Activated T-helper 1 cell treated with anti-CD3 and anti-CD28 coated beads, Interleukin-12 subunit alpha, Interleukin-12 subunit beta, Interleukin-2, Interleukin-4 antibody, amounts not matched to agents 30 ng/mL and 10 ng/mL and 1 ng/mL, durations not matched to agents 14 hours and 24 hours and 36 hours (primary cell): ENCODE measurements at places on chromosomes 5 and 9.

DNA sequence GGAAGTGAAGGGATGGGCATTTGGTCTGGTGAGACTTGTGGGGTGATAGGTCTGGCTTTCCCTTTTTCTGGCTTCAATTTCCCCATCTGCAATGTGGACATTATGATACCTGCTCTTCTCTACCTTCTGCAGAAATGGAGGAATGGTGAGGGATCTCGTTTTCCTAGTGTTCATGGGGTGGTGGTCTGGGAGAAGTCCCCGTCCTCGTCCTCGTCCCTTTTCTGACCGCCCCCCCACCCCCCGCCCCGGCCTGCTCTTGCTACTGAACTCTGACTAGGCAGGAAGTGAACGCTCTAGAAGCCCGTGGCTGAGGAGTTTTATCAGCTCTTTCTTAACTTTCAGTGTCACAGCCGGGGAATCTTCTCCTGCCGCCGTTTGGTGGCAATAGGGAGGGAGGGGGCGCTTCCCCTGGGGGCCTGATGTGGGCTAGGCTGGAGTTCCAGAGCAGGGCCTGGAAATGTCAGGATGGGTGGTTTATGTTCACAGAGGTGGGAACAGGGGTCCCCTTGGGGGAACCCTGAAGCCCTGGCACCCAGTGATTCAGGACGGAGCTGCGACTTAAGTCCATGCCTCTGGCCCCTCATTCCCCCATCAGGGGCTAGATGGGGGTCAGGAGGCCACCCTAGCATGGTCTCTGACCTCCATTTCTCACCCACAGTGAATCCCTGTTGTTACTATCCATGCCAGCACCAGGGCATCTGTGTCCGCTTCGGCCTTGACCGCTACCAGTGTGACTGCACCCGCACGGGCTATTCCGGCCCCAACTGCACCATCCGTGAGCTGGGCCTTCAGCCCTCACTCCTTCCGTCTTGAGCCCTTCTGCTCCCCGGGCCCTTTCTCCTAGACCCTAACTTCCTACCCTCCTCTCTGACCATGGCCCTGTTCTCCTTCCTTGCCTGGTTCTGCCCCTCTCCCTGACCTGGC is 6.7 kb downstream of the PTGS1 start:
- DNase-seq, result no peak

GRCh38 chr5:42583322-42583721 is 160.1 kb downstream of the GHR start:
- DNase-seq, result peak; percentile 4

DNA sequence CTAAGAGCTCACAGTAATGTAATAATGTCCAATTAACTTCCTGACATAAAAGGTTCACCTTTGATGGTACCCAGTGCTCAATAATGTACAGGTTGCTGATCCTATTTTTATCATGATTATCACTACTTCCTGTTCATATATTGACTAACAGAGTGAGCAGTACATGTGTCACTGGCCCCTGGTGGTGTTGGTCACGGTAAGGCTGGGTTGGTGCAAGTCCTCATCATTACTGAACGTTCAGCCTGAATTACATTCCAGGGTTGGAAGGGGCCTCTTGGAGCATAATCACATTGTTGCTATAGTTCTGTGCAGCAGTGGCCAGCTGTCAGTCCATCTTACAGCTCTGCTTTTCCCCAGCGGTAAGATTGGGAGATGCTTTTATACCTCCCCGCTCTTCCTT is 24.2 kb upstream of the CKMT2 start:
- DNase-seq, result no peak

DNA sequence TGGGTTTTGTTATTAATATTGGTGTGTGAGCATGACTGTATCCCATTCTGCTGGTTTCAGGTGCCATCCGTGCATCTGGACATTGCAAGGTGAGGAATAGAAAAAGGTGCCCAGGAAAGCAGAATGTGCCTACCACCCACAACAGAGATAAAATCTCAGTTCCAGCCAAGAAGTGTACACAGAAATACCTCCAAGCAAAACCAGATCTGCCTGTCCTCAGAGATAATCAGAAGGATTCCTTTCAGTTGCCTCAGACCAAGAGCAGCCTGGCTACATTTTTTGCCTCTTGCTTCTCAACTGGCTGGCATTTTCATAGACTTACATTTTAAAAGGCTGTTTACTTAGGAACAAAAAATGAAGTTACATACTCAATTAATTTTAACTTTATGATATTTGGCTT is 12.1 kb upstream of the ABLIM3 start:
- no peak for DNase-seq

DNA sequence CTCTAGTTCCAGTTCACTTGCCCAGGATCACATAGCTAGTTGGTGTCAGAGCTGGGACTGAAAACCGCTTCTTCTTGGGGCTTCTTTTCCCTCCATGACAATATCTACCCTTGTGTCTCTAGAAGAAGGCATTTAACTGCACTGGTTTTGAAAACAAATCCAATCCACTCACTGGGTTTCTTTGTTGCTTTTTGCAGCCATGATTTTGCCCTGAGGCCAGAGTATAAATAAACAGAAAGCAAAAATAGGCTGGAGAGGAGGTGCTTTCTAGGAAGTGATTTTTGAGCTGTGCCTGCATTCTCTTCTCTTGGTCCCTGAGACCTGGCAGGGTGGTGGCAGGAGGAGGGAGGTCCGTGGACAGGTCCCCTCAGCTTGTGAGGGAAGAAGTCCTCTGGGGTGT is 6.9 kb upstream of the TRIO start:
- no peak for DNase-seq

DNA sequence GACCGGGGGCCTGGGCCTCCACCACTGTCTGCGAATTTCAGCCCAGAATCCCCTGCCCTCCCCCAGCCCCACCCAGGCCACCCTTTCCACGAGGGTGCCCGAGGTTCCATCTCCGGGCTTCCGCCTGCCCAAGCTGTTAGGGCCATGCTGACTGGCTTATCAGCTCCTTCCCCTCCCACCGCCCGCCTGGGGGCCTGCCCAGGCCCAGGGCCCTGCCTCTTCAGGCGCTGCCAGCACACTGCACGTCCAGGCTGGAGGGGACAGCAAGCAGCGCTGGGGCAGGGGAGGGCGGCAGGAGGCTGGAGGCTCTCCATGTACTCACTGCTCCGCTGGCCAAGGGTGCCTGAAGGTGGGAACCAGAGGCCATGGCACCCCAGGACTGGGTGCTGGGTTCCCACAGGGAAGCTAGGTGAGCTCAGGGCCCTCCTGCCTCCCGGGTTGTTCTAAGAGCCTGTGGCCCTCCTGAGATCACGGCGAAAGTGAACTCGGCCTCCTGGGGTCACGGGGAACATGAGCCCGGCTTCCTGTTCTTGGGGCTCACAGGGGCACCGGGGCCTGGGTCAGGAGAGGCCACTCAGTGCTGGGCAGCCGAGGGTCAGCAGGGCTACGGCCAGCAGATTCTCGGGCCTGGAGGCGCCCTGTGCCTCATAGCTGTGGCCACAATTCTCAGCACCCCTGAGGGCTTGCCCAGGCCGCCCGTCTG is 57.7 kb upstream of the EGFL7 start:
- no peak for DNase-seq

DNA sequence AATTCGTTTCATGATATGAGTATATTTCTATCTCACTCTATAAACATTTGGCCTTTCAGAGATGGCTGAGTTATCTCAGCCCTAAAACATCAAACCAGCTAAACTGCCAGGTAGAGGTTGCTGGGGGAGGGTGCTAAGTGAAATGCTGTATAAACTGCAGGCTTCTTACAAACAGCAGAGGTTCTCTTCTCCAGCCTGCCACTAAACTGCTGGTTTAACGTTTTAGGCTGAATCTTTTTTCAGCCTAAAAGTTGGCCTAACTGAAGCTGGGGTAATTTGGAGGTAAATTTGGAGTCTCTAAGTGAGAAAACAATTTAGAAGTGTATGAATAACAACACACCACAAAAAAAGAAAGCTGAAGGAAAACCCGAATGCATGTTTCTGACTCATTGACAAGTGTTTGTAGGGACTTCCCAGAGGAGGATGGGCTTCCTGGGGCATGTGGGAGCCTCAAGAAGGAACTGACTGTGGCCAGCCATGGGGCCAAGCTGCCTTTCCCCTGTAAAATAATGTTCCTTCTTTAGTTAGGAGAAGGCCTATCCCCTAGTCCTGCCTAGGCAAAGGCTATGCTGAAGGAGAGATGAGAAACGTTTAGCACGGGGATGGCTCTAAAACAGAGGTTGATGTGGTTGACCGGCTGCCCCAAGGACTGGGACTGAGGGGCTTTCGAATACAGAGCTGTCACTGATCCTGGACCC is 44.3 kb downstream of the SLC28A3 start:
- peak; percentile 61 for DNase-seq

- no peak for DNase-seq
Measured at GRCh38 chr5:15526413-15526812, 26.4 kb downstream of the FBXL7 start.

GRCh38 chr5:171363846-171364245 is 23.8 kb upstream of the NPM1 start:
- DNase-seq, result no peak

GRCh38 chr5:170405817-170406216 is 16.6 kb upstream of the KCNMB1 start:
- DNase-seq, result no peak

DNA sequence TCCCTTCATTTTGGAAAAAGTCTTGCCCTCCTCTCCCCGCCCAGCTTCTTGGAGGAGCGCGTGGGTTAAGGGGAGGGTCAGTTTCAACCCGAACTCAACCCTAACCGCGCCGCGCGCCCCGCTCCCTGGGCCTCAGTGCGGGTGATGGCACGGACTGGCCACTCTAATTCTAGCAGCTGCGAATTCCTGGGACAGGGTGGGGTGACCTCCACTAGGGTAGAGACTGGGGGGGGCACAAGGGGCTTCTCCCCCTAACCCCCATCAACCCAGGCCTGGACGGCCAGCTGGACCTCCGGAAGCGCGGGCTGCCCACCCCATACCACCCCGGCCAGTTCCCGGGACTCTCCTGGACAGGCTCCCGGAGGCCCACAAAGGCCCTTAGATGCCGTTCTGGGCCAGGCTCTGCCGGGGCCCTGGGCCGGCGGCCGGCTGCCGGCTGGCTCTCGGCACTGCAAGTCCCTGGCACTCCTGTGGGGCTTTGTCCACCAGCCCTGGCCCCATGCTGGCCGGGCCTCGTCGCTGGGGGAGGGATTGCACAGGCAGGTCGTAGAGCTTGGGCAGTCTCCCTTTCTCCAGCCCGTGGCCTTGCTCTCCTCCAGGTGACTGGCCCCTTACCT is 7.2 kb upstream of the PSD2 start:
- DNase-seq, result no peak

GRCh38 chr5:8685704-8686103 is 816.8 kb downstream of the MTRR start:
- no peak for DNase-seq

DNA sequence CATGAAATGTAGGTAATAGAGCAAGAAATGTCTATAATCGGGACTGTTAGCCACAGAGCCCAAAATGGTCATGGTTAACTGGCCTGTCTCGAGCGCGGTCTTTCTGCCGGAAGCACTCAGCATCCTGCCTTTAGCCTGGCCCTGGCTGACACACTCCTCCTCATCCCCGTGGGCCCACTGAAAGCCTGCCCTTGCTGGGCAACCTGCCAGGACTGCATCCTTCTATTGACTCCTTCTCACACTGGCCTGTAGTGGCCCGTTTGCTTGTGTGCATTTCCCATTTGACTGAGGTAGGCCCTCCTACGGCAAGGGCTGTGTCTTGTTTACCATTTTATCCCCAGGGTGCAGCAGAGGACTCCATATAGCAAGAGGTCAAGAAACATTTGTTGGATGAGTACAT is 215.7 kb downstream of the ATPSCKMT start:
- DNase-seq, result no peak

GRCh38 chr9:127142931-127143464 is 20.6 kb upstream of the ANGPTL2 start:
- no peak for DNase-seq

DNA sequence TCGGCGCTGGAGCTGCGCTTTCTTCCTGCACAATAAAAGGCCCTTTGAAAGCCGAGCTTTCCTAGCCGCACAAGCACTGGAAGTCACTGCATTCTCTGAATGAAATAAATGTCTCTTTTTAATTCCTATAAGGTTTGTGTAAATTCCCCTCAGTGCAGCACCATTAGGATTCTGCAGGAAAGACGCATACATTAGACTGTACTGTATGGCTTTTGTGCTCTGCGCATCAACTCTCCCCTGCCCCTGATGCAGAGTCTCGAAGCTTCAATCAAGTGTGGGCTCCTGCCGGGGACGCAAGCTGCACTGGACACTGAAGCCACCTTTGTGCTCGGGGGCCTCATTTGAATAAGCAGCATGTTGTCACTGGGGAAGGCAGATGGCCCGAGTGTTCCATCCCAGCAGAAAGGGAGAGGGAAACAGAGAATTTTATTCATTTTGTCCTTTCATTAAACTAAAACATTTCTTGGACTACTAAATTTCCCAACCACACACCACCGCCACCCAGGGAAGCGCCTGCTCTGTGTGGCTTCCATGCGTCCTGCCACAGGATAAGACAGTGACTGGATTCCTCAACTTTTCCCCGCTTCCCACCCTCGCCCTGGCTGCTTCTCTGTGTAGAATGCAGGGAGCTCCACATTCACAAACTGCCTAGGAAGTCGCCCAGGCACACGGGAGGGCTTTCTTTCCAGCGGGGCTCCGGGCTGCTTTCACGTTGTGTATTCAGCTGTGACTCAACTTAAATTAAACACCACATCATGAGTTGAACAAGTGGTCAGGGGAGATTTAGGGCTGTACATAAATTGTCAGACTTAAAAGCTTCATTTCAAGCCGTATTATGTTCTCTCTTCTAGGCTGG is 635.4 kb downstream of the IRX1 start:
- DNase-seq, result no peak

DNA sequence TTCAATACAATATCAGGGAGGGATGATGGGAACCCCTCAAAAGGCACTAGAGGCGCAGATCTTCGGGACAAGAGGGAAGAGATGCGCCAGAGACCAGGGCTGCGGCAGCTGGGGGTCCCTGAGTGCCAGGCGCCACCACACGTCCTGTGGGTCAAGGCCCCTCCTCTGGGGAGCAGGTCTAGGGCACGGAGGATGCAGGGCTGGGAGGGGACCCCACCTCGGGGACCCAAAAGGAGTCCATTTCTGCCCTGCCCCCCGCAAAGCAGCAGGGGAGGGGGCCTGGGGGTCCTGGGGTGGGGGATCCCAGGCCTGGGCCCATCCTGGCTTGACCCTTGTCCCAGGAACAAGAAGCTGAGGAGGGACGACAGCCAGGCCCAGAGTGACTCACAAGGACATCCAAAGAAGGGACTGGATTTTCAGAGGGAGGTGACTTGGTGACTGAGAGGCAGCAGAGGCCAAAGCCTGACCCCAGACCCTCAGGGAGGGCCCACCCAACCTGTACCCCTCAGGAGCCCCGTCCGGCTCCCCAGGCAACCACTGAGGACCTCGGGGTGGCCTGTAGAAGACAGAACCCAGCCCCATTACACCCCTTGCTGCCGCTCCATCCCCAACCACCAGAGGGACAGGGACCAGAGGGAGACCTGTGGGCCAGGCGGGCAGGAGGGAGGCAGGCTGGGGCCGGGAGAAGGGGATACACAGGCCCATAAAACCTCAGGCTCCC is 54.2 kb downstream of the LRSAM1 start:
- peak; percentile 7 for DNase-seq

- no peak for DNase-seq
Measured at GRCh38 chr9:16215353-16215680, 655.2 kb downstream of the BNC2 start.

GRCh38 chr5:97242341-97242740 is 59.3 kb upstream of the RIOK2 start:
- no peak for DNase-seq

GRCh38 chr5:60633341-60633740 is 66.6 kb downstream of the DEPDC1B start:
- no peak for DNase-seq
